ENCODE measurements at places on chromosomes 6 and 20. TPM values are rescaled to one million over a fixed set of nuclear protein-coding genes. Genes with fewer than 3 reads are reported as not detected.

Gene SMIM28
- not detected for total RNA-seq

Gene EMILIN3
- not detected for total RNA-seq

DNA sequence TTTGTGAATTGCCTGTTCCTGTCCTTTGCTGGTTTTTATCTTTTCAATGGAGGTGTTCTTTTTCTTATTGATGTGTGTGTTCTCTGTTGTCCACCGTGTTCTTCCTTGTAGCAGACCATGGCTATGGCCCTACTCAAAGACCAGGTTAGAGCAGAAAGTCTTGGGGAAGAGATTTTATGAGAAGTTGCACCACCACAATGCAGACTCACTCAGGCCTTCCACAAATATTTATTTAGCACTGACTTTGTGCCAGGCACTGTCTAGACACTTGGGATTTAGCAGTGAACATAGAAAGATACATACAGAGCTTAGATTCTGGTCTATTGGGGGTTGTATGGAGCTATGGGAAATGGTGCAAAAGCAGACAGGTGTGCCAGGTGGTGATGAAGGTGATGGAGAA is 98.8 kb downstream of the DTD1 start:
- DNase-seq: no peak

Gene MAS1
- total RNA-seq: not detected

Gene GMDS
- 22.4 TPM for total RNA-seq

DNA sequence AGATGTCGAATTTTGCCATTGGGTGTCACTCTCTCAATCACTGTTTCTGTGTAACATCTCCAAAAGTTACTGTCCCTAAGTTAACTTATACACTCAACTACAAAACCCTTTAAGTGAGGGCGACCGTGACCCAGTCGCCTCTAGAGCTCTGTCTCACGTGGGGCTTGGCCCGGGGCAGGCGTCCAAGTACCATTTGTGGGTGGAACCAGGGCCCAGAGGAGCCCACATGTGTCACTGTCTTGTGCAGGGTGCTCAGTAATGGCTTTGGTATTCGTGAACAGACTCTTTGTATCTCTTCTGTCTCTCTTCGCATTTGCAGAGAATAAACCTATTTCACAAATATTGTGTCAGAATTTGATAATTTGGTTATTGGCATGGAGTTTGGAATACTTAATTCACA is 109.9 kb upstream of the THBS2 start:
- DNase-seq: peak; percentile 65

GRCh38 chr6:140256248-140256647 is 881.8 kb upstream of the CITED2 start:
- DNase-seq: peak; percentile 84

GRCh38 chr6:141351721-141352120 is 781.0 kb upstream of the GJE1 start:
- DNase-seq: no peak

Gene MAFB
- 7.4 TPM for total RNA-seq

DNA sequence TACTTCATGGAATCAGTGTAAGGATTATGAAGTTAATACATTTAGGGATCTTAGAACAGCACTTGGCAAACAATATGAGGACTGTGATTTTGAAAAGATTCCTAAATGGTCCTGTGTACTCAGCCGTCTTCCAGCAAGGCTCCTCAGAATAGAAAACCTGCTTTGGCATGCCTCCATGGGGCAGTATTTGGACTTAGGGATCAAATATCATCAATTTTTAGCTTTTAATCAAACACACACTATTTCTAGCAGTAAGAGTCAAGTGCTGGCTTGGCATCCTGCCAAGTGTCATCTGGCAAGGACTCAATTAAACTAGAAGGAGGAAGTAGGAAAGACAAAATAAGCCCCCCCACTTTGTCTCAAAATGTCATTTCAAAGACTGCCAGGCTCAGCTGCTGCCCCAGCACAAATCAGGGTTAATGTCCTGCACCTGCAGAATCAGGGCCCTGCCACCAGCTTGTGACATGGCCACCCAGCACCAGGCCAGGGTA is 40.8 kb downstream of the IYD start:
- no peak for DNase-seq

GRCh38 chr20:25220021-25220730 is 24.7 kb downstream of the ENTPD6 start:
- DNase-seq: no peak

Gene C20orf202
- not detected for total RNA-seq

DNA sequence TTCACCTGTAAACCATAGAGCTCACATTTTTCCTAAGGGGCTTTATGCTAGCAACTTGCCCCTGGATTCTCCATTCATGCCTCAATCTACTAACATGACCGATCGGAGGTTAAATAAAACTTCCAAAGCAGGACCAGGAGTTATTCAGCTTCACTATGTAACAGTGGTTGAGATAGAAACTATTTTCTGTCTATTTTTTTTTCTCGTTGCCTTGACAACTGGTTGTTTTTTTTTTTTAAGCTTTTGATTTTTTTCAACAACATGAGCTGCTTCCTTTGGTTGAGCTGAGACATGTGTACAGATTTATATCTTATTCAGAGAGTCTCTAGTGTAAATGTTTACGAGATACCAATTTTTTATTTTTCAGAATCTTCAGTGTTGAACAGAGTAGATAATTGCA is 85.7 kb downstream of the SHLD1 start:
- DNase-seq: peak; percentile 76

DNA sequence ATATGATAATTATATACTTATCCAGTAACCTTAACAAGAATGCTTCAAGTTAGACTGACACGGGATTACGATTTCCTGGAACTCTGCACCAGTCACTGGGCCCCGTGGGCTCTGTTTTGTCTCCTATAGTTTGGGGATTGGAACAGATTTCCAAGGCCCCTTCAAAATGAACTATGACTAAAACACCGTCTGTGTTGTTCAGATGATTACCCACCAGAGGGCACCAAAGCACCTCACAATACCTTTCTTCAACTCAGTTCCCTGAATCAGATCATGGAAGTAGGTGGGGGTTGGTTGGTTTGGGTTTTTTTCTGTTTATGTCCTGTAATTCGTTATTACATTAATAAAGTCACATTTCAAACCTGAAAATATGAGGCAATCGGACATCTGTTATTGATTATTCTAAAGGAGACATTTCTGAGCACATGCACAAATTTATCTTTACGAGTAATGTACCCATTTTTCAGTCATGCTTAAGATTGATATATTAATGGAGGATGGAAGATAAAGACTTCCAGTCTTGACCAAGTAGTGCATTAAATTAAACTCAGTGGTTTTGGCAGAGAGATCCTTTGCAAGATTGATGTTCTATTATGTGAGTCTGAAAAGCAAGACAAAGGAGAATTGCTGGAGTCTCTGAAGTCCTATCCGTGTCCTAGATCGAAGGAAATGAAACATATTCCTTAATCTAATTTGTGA is 112.0 kb upstream of the COL21A1 start:
- DNase-seq: peak; percentile 77
